8988T (cell line): ENCODE measurements at places on chromosomes 6 and 20.

DNA sequence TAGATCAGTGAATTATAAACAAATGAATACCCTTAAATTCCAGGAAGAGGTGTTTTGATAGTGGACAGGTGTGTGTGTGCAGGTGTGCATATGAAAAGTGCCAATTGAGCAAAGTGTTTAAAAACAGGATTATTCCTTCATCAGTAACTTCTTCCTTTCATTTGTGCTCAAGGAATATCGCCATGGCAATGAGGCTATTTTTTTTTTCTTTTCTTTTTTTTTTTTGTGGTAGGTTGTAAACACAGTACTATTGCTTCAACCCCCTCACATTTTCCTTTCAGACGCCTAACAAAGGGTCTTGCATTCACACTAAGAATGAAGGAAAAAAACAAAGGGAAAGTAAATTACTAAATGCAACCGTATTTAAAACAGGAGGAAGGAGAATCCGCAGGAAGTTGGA, 2.0 kb upstream of the HSPA1B start:
- DNase-seq: no peak

DNA sequence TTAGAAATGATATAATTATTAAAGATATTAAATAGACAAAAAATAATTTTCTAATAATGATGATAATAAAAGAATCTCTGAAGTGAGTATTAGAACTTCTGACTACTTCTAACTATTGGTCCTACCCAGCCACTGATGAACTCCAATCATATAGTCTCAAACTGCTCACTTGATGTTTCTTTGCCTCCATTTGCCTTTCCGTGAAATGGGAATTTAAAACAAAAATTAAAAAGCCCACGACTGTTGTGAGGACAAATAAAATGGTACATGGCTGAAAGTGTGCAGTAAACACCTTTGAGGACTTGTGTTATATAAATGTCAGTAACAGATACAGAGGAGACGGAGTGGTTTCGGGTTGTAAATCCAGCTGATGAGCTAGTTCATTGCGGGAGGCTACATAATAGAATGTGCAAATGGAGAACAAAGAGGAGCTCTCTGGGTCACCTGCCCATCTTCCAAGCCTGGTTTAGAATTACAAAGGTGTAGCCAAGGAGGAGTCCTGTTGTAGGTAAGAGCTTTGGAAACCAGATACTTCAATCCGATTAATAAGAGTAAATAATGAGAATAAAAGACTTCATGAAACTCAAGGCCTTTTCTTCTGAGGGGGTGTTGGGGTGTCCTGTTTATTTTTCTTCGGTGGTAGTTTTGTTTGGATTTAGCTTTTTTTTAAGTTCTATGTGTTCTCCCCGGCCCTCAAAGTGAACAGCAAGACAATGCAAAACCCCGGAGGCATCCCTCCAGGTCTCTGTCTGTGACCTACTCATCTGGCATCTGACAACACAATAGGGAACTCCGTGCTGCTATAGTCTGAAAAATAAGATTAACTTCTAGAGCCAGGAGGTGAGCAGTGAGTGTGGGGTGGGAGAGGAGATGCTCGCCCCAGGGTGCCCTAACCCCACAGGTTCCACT, 4.4 kb upstream of the PXDC1 start:
- no peak for DNase-seq

- DNase-seq: no peak
Observed at GRCh38 chr6:100266494-100267401, 198.0 kb downstream of the SIM1 start.

- no peak for DNase-seq
Observed at GRCh38 chr6:16944596-16944995, 157.3 kb upstream of the STMND1 start.
